ENCODE measurements at places on chromosomes 6 and 20.
A peak's percentile ranks its signal among the peaks of the same experiment; 100 is the strongest.

DNA sequence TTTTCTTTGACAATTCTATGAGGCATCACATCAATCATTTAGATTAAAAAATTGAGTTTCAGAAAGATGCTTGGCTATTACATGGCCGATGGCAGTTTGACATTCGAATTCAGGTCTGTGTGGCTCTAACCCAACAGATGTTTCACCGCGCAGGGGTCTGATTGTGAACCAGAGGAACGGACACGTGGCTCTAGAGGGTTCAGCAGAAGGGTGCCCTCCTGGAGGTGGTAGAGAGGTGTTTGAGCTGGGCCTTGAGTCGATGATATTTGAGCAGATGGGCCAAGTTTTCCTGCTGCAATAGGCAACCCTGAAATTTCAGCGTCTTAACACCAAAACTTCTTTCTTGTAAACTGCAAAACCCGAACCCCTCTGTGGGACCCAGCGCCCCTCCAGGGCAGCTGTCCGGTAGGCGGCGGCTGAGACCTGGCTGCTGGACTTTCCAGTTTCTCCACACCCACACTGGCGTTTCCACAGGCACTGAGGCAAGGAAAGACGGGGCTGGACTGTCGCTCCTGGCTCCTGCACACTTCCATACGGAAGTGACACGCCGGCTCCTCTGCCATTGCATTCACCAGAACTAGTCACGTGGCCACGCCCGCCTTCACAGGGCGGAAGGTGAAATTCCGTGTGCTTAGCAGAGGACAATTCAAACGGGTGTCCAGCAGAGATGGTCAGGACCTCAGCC is 11.3 kb upstream of the AFDN start:
- DNase-seq, result no peak

GRCh38 chr20:46898423-46898822 is 3.8 kb downstream of the EYA2 start:
- DNase-seq, result no peak

GRCh38 chr6:79307321-79308036 is 73.0 kb upstream of the HMGN3 start:
- DNase-seq, result no peak

GRCh38 chr6:40340957-40341356 is 246.2 kb downstream of the LRFN2 start:
- DNase-seq, result no peak

DNA sequence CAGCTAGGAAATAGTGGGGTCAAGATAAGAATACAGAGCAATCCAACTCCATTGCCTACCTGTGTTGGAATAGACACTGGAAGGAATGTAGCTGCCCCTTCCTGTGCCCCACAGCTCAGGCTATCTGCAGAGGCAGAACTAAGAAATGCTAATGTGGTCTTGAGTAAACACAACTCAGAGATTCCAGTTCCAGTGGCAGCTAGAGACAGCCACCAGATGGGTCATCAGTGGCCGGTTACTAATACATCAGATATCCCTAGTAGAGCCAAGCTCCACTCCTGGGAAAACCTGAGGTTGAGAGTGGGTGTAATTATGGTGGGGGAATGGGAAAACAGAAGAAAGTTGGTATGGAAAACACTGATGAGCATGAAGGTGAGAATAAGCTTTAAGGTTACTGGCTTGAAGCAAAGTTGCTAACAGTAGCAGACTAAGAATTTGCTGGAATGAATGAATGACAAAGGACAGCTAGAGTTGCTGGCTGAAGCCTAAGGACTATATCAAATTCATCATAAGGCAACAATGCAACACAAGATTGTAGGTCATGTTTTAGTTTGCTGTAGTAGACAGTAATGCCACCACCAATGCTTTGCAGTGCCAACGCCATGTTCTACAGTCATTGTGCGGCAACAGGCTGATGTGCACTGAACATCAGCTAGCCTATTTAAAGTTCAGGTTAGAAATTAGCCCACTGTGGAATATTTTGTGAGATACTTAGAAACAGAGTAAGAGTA is 28.3 kb upstream of the FAM83C start:
- DNase-seq, result peak; percentile 40

All from H7 (cell line).